Effector memory CD4-positive, alpha-beta T cell (primary cell): ENCODE measurements at places on chromosomes 3 and 15.

DNA sequence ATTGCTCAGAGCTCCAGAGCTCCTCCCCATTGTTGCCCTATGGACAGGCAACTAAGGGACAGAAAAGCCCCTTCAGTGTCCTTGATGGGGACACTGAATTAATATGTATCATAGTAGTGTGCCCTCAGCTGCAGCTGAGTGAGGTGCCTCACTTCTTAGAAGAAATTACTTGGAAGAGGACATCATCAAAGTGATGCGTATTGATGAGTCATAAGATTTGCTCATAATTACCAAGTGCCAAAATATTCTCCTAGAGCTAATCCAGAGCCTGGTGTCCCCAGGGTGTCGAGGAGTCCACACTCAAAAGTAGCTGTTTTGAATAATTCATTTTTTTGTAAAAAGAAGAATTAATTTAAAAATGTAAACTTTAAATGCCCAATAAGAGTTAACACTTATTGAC lies 200.7 kb upstream of the SEMA6D start:
- DNase-seq: no peak

DNA sequence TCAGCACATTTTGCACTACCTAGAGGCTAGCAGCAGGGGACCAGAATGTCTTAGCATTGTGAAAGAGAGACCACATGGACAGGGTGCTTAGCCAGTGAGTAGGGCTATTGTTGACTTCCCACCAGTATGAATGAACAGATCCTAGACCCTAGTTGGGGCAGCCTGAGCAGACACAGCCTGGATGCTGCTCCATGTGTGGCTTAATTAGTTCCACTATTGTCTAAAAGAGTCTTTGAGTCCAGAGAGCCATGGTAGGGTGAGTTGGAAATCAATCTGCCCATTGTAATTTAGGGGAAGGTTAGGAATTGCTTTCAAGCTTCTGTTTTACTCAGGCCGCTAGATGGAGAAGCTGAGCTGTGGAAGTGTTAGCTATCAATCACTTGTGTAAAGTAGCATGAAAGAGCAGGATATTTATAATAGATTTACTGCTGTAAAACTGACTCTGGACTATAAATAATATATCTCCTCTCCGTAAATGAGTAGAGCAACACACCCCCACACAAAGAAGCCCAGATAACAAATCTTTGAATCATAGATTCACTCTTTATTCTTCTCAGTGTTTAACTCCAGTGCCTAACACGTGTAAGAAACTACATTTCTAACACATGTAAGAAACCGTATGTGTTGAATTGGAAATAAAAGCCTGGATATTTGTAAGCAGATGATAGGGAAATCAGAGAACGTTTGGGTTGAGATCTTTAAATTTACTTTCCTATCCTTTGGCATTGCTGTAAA lies 4.1 kb upstream of the GCSAM start:
- DNase-seq: no peak

- DNase-seq: no peak
These were observed 9.4 kb upstream of the RBMS3 start for GRCh38 chr3:29271475-29271874.

DNA sequence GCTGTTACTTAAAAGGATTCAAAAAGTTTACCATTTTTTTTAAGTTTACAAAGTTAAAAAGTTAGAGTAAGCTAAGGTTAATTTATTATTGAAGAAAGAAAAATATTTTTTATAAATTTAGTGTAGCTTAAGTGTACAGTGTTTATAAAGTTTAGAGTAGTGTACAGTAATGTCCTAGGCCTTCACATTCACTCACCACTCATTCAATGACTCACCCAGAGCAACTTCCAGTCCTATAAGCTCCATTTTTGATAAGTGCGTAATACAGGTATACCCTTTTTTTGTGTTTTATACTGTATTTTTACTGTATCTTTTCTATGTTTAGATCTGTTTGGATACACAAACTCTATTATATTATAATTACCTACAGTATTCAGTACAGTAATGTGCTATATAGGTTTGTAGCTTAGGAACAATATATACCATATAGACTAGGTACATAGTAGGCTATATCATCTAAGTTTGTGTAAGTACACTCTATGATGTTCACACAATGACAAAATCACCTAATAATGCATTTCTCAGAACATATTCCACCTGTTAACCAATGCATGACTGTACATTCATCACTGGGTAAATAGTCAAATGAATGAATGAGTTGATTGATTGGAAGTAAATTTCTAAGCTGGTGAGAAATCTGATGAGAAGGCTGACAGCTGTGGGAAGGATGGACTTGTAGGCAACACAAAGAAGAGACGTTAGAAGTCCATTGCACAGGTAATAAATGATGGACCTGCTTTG lies 95.2 kb upstream of the CDIN1 start:
- DNase-seq: no peak

DNA sequence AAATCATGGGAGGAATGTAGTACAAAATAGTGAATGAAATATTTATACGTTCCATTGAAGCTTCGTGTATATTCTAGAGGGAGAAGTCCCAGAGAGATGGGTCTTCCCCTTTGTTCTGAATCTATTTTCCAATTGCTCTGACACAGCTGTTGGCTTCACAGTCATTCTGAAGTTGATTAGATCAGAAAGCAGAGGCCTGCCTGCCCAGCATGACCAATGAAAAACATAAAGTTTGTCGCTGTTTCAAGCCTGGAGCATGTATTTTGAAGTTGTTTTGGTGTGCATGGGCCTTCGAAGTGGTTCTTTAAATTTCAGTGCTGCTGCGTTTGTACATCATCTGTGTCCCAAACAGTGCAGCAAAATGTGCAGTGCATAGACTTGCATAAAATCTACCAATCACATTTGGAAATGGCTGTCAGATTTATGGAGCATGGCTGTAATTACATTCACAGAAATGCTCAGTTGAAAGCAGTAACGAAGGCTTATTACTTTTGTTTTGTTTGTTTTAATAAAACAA lies 31.0 kb upstream of the RBMS3 start:
- DNase-seq: no peak

- no peak for DNase-seq
These were observed 111.9 kb upstream of the KLHL25 start for GRCh38 chr15:85906640-85907039.

DNA sequence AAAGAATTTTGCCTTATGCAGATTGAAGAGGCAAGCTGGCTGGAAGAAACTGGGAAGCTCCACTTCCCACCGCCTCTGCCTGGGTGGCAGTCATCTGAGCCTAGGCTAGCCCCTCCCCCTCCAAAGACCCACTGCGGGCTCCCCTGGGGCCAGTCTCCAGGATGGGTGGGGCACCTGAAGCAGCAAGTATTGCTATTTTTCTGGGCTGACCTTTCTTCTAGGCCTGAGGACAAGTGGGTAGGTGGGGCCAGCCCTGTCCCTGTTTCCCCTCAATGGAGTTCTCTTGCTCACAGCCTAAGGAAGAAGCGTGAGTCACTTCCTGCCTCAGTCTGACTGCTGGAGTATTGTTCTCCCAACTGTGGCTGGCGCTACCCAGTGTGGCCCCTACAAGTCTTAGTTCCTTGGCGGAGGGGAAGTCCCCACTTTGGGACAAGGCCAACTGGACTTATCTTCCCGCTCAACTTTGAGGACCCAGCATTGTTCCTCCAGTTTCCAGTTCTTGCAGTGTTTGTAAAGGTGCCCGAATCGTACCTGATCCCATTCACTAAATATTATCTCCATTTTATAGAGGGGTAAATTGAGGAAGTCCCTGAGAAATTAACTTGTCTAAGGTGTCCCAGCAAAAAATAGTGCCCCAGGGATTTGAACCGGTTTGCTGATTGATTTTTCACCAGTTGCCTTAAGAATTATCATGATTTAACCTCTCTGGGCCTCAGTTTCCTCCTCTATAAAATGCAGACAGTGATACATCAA lies 1.4 kb downstream of the FURIN start:
- DNase-seq: peak; percentile 45

- no peak for DNase-seq
These were observed 39.6 kb downstream of the VPS13C start for GRCh38 chr15:62020576-62021160.
